ENCODE measurements at places on chromosomes 5 and 9.

DNA sequence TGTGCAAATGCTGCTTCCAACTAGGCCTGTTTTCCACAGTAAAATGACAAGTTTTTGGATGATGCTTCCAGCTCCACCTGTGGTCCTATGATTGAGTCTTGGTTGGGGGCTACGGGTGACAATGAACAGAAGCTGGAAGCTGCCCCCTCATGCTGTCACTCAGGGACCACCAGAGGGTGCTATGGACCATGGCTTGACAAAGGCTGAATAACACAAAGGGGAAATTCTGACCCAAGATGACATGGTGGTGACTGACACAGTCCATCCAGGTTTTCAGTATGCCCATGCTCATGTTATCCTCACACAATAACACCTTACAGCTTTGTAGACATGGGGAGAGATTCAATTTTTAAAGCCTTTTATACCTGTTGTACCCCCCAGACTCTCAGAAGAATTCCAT is 23.9 kb upstream of the SAP30L start:
- peak; percentile 34 for DNase-seq

GRCh38 chr9:111603041-111603440 is 3.6 kb upstream of the PTGR1 start:
- no peak for DNase-seq

GRCh38 chr9:20377790-20378189 is 244.5 kb downstream of the MLLT3 start:
- DNase-seq: no peak

GRCh38 chr9:76655121-76655541 is 109.1 kb upstream of the PCA3 start:
- DNase-seq: peak; percentile 61

- DNase-seq: no peak
These were observed 378.9 kb downstream of the ELAVL2 start for GRCh38 chr9:23447166-23447565.

DNA sequence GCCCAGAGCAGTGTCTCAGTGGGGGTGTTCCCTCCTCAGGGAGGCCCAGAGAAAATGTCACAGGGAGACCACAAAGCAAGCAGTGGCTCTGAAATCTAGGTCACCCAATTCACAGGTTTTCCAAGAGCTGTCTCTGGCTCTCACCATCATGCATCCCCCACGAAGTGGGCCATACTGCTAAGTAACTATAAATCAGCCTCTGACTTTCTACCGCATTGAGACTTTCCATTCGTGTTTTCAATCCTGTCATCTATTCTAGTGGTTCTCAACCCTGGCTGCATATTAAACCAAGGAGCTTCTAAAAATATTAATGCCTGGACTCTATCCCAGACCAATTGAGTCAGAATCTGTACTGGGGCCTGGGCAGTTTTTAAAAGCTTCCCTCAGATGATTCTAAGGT is 2.0 kb upstream of the C1QTNF3 start:
- no peak for DNase-seq

DNA sequence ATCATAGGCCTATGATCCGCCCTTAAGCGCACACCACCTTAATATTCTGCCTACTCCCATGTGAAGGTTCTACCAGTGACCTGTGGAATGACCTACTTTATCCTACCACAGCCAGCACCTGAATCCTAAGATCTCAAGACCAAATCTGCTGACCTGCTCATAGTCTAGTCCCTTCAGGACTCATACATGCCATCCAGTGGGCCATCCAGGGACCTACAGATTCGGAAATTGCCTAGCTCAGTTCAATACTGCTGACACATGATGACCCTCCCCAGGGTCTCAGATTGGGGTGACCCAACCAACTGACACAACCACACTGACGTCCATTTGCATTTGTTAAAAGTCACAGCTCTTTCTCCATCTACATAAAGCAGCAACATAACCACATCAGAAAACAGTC is 443.8 kb upstream of the ST8SIA4 start:
- DNase-seq: no peak
